8988T (cell line): ENCODE measurements at places on chromosomes 11 and 22.

DNA sequence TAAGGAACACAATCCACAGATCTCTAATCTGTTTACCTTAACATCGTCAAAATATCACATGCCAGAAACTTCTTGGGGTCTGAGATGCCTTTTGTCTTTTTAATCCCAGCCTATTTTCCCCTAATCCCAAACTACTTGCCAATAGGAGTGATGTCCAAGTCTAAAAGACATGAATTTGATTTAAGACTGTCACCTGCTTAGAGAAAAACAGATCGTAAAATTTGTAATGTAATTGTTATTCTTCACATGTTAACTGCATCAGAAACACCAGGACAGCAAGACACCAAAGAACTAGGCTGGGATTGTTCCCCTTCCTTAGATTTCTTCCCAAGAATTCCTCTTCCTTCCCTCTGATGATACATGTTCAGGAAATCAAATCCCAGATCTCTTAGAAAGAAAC is 198.1 kb upstream of the ARHGAP20 start:
- DNase-seq = no peak

DNA sequence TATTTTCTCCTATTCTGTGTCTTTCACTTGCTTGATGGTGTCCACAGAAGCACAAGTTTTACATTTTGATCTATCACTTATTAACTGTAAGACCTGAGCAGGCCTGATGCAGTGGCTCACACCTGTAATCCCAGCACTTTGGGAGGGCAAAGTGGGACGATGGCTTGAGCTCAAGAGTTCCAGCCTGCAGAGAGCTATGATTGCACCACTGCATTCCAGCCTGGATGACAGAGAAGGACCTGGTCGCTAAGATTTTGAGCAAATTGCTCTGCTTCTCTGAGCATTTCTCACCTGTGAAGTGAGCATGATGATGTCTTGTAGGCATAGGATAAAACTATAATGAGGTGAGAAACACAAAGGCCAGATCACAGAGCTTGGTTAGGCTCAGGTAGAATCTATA is 6.7 kb downstream of the CCDC87 start:
- DNase-seq = no peak

GRCh38 chr11:107733518-107733917 is 21.7 kb upstream of the SLN start:
- DNase-seq = no peak

GRCh38 chr11:97570636-97571035 is 1180.8 kb downstream of the JRKL start:
- DNase-seq = no peak

GRCh38 chr22:46115755-46116490 is 34.4 kb upstream of the PPARA start:
- no peak for DNase-seq

DNA sequence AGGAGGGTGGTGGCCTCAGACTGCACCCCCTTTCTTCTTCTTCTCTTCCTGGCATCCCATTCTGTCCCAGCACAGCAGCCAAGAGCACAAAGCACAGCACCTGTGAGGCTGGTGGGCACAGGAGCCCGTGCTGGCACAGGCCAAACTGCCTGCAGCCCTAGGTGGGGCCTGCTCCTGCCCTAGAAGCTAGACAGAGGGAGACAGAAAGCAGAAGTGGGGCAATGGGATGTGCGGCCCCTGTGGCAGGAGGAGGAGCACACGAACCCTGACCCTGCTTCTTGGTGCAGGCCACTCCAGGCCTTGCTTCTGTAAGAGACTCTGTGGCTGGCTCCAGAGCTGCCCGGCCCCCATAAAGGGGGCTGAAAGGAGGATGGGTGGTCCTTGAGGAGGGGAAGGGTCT is 3.9 kb upstream of the PTS start:
- DNase-seq = no peak

DNA sequence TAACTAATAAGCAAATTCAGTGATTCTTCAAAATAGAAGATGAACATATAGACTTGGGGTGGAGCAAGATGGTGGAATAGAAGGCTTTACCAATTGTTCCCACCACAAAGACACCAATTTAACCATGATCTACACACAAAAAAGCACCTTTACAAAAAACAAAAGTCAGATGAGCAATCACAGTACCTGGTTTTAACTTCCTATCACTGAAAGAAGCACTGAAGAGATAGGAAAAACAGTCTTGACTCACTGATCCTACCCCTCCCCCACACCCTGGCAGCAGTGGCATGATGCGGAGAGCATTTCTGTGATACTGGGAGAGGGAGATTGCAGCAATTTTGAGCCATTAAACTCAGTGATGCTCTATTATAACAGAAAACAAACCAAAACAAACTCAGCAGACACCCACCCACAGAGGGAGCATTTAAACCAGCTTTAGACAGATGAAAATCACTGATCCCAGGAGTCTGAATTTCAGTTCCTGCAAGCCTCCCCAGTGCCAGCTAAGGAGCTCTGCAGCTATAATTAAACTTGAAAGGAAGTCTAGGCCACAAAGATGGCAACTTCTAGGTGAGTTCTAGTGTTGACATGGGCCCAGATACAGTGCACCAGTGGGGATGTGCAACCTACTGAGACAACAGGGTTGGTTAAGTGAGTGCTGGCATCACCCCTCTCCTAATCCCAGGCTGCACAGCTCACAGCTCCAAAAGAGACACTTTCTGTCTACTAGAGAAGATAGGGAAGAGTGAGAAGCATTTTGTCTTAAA is 161.8 kb upstream of the GRIA4 start:
- DNase-seq = no peak

DNA sequence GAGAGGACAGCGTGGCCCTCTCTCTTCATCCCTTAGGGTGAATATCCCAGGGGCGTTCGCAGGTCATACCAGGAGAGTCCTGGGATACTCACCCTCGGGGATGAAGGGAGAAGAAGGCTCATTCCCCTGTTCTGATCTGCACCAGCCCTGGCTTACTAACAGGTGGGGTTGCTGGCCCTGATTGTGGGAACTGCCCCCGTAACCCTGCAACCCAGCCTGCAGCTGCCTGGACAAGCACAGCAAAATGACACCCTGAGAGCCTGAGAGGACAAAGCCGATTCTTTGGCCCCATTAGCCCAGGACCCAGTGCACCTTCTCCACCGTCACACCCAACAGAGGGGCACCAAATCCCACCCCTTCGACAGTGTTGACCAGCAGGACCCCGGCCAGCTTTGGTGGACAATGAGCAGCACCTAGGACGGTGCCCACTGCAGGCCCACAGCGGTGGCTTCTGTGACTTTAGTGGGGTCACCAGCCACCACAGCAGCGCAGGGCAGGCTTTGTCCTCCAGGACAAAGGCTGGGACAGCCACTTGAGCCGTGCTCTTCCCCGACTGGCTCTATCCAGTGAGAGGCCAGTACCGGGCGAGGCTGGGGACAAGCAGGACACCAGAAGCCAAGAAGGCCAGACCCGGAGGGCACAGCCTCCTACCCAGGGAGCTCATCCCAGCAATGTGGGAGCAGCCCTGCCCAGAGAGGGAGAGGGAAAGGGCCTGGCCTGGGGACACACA is 98.5 kb upstream of the RTL6 start:
- no peak for DNase-seq

DNA sequence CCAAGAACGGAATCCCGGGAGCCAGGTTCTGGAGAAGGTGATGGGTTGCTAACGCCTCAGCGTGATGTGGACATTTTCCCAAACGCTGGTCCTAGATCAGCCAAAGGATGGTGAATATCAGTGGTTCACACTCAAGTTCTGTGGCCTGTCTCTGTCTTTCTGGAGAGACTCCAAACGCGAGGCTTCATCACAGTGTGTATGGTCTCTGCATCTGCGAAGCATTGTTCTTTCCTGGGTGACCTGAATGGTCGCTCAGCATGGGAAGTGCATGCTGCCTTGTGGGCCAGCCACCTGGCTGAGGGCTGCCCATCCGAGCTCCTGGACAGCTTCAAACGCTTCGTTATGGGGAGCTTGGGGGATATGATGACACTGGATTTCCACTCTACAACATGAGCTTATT is 810.0 kb downstream of the TBC1D22A start:
- no peak for DNase-seq

- DNase-seq = no peak
These were observed 260.4 kb upstream of the ARHGAP20 start for GRCh38 chr11:110972640-110973039.

- no peak for DNase-seq
These were observed 255 bp upstream of the SYNGR1 start for GRCh38 chr22:39349506-39349966.

- no peak for DNase-seq
These were observed 991.2 kb upstream of the TENM4 start for GRCh38 chr11:80432057-80432456.

GRCh38 chr11:132073787-132074186 is 703.4 kb downstream of the NTM start:
- no peak for DNase-seq

- DNase-seq = no peak
These were observed 10.3 kb downstream of the KDM4E start for GRCh38 chr11:95035316-95035715.

DNA sequence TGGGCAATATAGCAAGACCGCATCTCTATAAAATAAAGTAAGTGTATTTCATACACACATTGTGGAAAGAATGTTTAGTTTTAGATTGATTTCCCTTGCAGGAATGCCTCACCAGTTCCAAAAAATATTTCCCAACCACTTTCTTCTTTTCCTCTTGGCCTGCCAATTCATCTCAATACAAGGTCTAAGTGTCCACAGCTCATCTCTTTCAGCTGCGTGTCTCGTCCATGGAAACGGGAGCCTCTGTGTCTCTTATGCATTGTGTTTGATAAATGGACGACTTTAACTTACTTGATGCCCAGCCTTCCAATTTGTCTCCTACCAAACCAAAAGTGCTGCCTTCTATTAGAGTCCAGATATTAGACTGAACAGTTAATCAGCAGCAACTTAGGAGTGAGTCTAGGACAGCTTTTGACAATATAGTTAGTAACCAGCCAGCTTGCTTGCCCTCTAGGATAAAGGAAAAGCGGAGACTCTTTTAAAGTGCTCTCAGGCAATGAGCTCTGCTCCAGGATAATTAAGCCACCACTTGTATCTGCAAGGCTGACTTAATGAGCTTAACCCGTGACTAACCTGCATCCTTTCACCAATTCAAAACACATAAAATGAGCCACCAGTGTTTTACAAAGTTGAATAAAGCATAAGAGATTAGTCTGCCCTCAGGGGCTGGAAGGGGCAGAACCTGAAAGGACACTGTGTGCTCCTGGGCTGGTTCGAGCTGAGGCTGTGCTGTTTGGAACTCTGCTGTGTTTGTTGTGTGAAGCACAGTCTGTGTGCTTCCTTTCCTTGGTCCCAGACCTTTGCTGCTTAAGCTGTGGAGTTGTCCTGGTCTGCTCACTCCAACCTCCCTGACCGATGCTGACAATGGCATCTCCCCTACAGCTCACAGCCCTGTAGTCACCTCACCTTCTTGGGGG is 27.5 kb downstream of the FBXO7 start:
- no peak for DNase-seq

GRCh38 chr22:22687638-22688500 is 43.5 kb downstream of the GGTLC2 start:
- DNase-seq = no peak
